ENCODE measurements at places on chromosomes 1 and 21.
A peak's percentile ranks its signal among the peaks of the same experiment; 100 is the strongest.

DNA sequence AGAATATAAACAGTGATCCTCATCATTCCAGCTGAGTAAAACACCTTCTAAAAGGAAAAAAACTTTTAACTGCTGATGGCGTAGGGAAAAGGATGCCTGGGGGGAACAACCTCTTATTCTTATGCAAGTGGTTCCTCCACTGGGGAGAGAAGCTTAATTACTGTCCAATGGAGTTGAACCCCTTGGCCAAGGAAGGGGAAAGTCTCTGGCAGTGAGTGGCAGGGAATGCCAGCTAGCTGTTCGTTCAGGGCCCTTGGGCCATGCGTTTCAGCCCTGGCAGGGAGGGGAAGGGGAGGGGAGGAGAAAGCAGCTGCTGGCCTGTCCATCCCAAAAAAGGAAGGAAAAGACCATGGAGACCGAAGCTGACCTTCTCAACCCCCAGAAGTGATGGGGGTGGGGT, 22.6 kb upstream of the SYCP1 start:
- no peak for DNase-seq

- DNase-seq, result no peak
Measured at GRCh38 chr1:156593661-156593989, 2.0 kb downstream of the NAXE start.

DNA sequence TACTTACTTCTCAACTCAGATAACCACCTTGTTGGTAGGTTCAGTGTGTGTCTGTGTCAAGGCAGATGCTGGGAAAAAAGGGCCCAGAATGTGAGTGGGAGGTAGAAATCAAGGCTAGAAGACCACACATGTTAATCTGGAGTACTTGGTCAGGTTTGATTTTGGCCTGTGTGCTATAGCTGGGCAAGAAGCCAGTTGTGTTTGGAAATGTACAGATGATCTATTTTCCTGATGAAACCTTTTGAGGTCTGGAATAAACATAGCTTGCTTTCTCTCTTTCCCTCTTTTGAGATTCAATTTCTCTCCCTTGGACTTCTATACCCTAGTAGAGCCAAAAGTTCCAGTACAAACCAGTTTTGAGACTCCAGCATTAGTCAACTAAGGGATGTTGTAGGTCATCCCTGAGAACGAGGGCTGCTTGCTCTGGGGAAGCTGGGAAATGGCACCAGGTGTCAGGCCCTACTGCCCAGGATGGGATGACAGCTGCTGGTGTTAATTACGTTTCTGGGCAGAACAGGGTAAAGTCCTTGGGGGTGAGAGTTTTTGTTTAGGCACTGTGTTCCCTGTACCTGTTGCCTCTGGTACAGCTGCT, 15.8 kb downstream of the MAPKAPK2 start:
- DNase-seq, result peak; percentile 80

DNA sequence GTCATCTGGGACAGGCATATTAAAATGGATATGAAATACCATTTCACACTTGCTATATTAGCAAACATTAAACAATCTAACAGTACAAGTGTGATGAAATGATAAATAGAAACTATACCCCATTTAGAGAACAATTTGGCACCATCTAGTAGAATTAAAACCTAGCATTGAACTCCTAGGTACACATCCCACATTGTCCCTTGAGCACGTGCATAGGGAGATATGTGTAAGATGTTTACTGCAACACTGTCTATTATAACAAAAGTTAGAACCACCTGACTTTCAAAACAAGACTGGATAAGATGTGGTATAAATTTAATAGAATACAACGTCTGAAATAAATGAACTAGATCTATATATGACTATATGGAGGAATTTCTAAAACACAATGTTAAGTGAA, 3.8 kb downstream of the SLC22A15 start:
- no peak for DNase-seq

DNA sequence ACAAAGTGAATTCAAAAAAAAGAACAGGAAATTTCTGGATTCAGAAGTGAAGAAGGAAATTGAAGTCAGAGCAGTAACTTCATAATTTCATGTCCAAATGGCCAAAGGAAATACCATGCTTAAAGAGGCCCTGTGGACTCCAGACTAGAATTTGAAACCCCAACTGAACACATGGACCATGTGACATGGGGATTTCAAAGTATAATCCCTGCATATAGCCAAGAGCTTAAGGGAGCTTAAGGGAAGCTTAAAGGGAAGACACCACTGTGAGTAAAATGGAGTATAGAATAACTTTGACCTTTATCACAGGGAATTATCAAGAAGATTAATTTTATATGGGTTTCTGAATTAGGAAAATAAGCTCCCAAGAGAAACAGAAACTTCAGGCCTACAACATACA, 241.8 kb upstream of the POGK start:
- no peak for DNase-seq

- no peak for DNase-seq
Measured at GRCh38 chr1:43363283-43363934, 4.4 kb downstream of the ELOVL1 start.

- DNase-seq, result peak; percentile 90
Measured at GRCh38 chr1:100785470-100786052, 66.0 kb downstream of the VCAM1 start.

DNA sequence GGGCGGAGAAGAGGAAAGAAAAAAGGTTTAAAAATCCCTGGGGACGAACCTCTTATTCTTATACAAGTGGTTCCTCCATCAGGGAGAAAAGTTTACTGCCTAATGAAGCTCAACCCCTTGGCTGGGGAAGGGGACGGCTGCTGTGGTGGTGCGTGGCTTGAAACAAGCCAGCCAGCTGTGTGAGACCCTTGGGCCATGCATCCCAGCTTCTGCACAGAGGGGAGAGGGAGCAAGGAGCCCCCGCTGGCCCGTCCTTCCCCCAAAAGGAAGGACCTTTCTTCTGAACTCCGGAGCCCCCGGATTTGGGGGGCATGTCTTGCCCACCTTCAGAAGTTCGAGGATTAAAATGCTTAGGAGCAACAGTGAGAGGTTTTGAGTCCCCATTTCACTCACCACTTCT, 67.3 kb downstream of the STUM start:
- DNase-seq, result no peak

- DNase-seq, result no peak
Measured at GRCh38 chr1:28812669-28813468, 899 bp downstream of the OPRD1 start.

DNA sequence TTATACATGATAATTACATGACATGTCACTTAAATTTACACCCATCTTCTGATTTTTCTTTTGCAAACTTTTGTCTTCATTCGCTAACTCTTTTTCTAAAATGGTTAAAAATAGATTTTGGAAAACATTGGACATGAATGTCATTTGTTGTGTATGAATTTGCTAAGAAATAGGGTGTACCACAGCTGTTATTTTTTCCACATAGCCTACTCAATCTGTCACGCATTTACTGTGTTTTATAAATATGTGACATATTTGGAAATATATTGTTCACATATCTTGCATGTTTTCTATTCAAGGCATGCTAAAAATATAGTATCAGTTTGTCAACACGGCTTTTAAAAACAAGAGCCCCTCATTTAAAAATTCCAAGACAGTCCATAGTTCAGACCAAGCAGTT, 47.9 kb upstream of the TARBP1 start:
- DNase-seq, result no peak

GRCh38 chr1:147169840-147170674, 2.2 kb downstream of the PRKAB2 start:
- no peak for DNase-seq

GRCh38 chr1:162230517-162230916, 146.1 kb downstream of the SPATA46 start:
- no peak for DNase-seq

DNA sequence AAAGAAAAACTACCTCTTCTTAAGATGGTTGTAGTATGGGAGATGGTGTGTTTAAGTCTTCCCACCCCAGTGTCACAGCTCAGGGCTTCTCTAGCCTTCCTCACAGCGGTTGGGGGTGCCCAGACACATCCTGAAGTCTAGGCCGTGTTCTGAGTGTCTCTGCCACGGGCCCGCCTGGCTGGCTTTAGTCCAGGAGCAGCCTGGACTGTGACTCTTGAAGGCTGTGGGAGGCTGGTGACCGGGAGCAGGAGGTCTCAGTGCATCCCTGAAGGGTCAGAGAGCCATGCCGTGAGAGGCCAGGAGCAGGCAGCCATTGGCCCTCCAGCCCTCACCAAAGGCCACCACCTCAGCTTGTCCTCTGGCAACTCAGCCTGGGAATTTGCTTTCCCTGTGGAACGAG, 4.5 kb downstream of the EPHX1 start:
- DNase-seq, result no peak

DNA sequence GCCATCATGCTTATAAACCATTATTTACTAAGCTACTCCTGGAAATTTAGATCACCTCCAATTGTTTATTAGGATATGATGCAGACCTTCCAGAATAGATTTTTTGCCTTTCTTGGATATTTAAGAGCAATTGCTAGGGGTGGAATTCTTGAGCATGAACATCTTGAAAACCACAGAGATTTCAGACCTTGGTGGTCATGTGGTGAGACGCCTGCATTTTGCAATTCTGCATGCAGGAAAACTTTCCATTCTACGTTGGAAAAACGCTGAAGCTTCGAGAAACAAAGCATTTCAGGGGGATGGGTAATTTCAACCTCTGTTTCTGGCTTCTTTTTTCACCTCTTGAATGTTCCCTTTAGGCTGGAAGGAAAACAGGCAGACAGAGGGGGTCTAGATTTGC, 596.3 kb downstream of the KIF26B start:
- peak; percentile 98 for DNase-seq

DNA sequence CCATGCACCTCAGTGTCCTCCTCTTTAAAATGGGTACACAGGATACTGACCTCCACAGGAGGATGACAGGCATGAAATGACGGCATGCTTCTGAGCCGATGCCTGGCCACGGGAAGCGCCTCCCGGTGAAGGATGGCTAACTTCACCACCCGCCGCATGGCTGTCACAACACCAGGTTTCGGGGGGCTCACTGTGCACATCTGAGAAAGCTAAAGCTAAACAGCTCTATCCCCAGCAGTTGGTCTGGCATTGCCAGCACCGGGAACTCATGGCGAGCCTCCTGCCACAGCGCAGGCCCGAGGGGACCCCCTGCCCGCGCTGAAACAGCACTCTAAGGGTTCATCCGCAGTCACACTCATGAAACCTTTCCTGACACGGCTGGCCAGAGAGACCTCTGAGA, 16.0 kb downstream of the NPHP4 start:
- DNase-seq, result no peak

- no peak for DNase-seq
Measured at GRCh38 chr1:247241691-247242090, 14.2 kb upstream of the VN1R5 start.
